ENCODE measurements at places on chromosomes 7 and 10. TPM values are rescaled to one million over a fixed set of nuclear protein-coding genes. Genes with fewer than 3 reads are reported as not detected.

DNA sequence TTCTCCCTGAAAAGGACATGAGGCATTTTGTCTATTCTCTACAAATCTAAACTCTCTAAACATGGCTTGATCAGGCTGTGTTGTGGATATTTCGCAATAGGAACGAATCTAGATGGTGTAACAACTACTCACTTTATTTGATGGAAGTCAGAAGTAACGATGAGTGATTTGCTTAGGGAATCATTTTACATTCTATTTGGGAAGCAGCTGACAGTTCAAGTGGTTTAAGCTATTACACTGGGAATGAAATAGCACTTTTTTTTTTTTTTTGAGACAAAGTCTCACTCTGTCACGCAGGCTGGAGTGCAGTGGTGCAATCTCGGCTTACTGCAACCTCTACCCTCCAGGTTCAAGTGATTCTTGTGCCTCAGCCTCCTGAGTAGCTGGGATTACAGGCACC is 44.1 kb downstream of the NPY start:
- DNase-seq: no peak

GRCh38 chr7:150567871-150568301 is 696 bp downstream of the GIMAP4 start:
- DNase-seq: no peak

- DNase-seq: no peak
Measured at GRCh38 chr10:112631501-112632400, 184.7 kb downstream of the VTI1A start.

KCNH2 gene
- total RNA-seq: not detected

ATG9B gene
- total RNA-seq: 0.98 TPM

All from fibroblast of the aortic adventitia (primary cell).